Temporal lobe (tissue), 4 donors: ENCODE measurements at places on chromosomes 7 and 10. TPM values are rescaled to one million over a fixed set of nuclear protein-coding genes. Genes with fewer than 3 reads are reported as not detected.

TUBB8 gene
- total RNA-seq: not detected

BLVRA gene
- total RNA-seq: 19.2 TPM

CYP26A1 gene
- 22.9 TPM for total RNA-seq

SPDYE5 gene
- total RNA-seq: not detected
